ENCODE measurements at places on chromosomes 3 and 15.

DNA sequence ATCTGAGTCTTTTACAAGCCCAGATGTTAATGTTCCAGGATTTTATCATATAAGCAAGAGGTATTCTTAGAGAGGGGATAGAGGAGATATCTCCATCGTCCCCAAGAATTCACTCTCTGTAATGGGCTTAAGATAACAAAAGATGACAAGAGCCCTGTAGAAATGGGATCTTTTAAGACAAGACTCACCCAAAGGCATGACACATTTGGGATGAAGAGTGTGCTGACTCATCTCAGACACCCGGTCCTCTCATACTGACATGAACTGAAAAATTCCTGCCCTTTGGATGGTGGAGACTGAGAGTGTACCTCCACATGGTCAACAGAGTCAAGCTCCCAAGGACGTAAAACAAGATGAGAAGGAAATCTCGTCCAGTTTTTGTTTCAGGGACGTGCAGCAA, 11.0 kb downstream of the LEKR1 start:
- DNase-seq = no peak

DNA sequence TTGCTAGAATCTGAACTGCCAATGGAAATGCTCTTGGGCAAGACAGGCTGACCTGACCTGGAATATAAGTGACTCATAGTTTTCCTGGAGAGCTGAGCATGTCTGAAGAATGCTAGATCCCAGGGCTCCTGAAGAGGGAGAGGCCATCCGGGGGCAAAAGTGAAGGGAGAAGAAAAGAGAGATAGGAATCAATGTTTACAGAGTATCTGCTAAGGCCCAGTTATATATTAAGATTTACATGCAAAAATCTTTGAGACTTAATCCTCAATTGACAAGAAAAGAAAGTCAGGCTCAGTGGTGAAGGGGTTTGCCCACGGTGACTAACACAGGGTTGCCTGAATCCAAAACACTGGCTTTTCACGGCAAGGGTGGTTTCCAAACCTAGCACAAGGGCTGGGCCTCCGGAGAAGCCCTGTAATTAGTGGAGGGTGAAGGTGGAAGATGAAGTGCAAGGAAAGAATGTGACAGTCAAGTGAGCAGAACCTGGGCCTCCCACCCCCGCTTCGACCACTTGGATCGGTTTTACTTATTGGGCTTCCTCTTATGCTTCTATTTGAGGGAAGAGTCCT, 91.7 kb upstream of the FGF12 start:
- DNase-seq = no peak

GRCh38 chr15:39784125-39784524, 1.5 kb upstream of the FSIP1 start:
- no peak for DNase-seq

DNA sequence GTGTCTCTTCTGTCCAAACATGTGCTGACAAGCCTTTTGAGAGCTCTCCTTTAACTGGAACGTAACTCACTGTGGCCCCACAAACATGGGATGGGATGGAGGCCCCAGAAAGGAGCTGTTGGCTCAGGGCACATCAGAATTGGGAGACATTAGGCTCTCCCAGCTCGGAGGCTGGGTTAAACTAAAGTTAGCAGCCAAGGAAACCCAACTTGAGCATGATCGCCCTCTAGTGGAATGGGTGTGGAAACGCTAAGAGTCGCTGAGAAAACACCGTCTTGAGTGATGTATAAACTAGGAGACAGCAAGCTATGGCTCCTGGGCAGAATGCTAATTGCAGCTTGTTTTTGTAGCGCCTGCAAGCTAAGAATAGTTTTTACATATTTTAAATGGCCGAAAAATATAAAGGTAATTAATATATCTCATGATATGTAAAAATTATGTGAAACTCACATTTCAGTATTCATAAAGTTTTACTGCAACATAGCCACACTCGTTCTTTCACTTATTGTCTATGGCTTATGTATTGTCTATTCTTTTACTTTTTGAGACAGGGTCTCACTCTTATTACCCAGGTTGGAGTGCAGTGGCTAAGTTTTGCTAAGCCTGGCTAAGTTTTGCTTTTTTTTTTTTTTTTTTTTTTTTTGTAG, 138.8 kb upstream of the HACD2 start:
- DNase-seq = no peak

DNA sequence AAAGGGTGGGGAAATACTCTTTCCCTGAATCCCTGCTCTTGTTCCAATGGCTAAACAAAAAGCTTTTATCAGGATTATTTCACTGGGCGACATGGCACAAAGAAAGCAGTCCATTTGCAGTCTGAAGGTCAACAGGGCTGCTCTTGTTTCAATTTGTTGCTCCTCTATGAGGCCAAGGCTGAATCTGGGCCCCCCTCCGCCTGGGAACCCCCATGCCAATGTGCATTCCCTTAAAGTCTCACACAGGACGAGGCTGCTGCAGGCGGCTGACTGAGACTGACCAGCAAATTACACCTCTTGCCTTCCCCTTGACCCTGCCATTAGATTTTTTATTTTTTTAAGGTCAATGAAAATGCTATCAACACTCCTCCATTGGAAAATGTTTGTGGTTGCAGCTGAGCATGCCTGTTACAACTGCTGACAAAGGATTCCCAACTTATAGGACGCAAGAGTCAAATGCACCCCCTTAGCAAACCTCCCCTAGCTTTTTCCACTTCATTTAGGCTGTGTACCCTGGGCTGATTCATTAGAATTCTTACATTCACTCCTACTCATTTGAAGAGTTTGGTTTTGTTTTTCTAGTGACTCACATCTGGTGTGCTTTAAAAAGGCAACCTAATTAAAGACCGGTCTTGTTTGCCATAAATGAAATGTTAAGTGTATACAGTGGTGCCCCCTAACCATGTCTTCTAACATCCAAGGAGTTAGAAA, 60.8 kb upstream of the ARHGEF3 start:
- DNase-seq = no peak

GRCh38 chr3:65144791-65145351, 457.1 kb upstream of the ADAMTS9 start:
- DNase-seq = no peak

- DNase-seq = no peak
These were observed 35.8 kb downstream of the HCN4 start for GRCh38 chr15:73333001-73333400.

DNA sequence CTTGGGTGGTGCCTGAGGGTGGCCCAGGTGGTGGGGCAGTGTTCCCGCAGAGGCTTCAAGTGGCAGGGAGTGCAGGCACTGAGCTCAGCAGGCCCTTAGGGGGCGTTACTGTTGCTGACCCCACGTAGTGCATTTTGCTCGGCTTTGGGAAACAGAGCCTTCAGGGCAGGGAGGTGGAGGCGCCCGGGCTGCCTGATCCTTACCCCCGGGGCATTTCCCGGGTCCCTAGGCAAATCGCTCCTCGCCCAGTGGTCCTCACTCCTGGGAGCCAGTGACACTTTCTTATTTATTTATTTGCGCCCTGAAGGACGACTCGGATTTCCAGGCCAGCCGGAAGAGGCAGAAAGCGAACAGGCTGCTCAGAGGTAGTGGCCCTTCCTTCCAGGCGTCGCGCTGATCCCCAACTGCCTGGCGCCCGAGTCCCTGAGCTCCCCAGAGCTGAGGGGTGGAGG, 10.1 kb upstream of the FOXB1 start:
- no peak for DNase-seq

- DNase-seq = no peak
These were observed 300.7 kb upstream of the SATB1 start for GRCh38 chr3:18725668-18726407.

- DNase-seq = no peak
These were observed 1.4 kb downstream of the IL17RD start for GRCh38 chr3:57163751-57164150.

GRCh38 chr3:64319391-64319790, 94.1 kb upstream of the PRICKLE2 start:
- DNase-seq = no peak

GRCh38 chr3:72442759-72443158, 405.5 kb downstream of the SHQ1 start:
- no peak for DNase-seq

- no peak for DNase-seq
These were observed 335.9 kb downstream of the LPP start for GRCh38 chr3:188489639-188490405.

DNA sequence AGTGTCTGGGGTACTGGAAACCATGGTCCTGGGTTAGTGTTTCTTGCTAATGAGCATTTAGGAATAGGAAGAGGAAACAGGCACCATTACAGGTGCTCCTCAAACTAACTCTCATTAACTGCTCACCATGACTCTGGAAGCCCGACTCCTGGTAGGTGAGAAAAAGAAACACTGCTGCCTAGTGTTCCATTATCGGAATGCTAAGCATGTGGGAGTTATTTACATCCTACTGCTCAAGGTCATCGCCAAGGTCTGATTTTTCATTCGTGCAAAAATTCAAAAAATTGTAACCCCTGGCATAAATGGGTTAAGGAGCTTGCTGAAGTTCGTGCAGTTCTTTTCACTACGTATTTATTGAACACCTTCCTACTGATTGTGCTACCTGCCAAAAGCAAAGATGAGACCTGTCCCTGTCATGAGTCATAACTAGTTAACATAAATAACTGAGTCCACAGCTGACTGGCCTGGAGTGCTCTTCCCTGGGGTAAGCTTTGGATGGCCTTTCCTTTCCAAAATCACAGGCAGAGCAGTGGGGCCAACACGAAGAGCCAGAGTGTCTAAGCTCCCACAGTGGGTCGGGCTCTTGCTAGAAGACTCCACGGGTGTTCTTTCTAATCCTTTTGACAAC, 22.7 kb upstream of the PAQR5 start:
- DNase-seq = no peak

DNA sequence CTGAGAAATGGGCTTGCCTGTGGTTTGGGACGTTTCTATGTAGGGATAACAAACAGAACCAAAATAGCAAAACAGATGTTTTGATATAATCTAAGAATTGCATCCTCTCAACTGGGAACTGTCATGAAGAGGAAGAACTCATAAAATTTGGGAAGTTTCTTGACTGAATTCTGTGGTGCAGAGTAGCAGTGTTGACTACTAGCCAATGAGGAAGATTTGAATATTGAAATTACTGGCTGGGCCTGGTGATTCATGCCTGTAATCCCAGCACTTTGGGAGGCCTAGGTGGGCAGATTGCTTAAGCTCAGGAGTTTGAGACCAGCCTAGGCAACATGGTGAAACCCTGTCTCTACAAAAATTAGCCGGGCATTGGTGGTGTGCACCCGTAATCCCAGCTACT, 42.2 kb downstream of the ZNF609 start:
- no peak for DNase-seq

GRCh38 chr3:59563966-59564365, 514.1 kb upstream of the CFAP20DC start:
- no peak for DNase-seq

- DNase-seq = no peak
These were observed 608.2 kb upstream of the CCDC54 start for GRCh38 chr3:106768941-106769480.

DNA sequence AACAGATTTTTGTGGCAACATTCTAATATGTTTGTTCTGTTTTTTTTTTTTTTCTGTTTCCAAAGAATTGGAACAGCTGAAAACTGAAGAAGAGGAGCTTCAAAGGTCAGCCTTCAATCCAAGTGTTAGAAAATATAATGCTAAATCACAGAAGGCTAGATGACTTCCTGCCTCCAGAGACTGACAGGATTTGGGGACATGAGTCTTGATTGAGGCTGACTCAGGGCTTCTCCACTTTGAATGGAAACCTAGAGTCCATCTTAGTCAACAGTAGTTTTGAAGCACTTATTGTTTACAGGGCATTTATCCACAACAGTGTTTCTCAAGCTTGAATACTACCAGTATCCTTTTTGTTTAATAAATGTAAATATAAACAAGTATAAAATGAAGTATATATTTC, 44.5 kb upstream of the RAD51 start:
- no peak for DNase-seq

GRCh38 chr15:63052077-63052841, 9.7 kb downstream of the TPM1 start:
- DNase-seq = no peak

- no peak for DNase-seq
These were observed 148.1 kb downstream of the WDR76 start for GRCh38 chr15:43974852-43975251.

GRCh38 chr3:112759681-112760080, 87.0 kb downstream of the CD200R1L start:
- DNase-seq = no peak

- no peak for DNase-seq
These were observed 399.1 kb upstream of the TBL1XR1 start for GRCh38 chr3:177596248-177596815.

GRCh38 chr3:42443292-42443691, 32.9 kb upstream of the LYZL4 start:
- no peak for DNase-seq

- no peak for DNase-seq
These were observed 5.3 kb downstream of the SEMA7A start for GRCh38 chr15:74428442-74428787.

- no peak for DNase-seq
These were observed 111.8 kb downstream of the ASB7 start for GRCh38 chr15:100714034-100714748.

- DNase-seq = no peak
These were observed 454.0 kb upstream of the ARHGEF26 start for GRCh38 chr3:153666991-153667740.

DNA sequence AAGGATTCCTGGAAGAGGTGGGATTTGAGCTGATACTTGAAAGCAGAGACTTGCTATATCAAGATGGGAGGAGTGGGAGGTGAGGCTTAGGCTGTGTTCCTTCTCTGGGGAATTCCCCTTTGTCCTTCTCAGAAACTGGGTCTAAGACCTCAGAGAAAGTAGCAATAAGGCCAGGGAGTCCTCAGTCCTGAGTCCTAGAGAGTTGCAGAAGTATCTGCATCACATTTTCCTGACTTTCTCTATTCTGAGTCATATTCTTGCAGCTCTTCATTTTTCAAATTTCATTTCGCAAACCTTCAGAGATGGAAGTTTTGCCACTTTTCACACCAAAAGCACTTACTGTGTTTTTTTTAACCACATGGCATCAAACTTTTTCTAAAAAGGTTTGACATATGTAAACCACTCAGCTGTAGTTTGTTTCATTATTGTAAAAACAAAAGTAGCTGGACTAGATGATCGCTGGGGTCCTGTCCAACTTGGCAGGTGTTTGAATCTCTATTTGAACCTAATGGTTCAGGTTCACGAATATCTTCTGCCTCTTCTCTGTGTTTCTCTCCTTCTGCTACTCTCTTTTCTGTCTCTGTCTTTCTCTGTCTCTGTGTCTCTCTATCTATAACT, 21.3 kb downstream of the COLQ start:
- DNase-seq = no peak

DNA sequence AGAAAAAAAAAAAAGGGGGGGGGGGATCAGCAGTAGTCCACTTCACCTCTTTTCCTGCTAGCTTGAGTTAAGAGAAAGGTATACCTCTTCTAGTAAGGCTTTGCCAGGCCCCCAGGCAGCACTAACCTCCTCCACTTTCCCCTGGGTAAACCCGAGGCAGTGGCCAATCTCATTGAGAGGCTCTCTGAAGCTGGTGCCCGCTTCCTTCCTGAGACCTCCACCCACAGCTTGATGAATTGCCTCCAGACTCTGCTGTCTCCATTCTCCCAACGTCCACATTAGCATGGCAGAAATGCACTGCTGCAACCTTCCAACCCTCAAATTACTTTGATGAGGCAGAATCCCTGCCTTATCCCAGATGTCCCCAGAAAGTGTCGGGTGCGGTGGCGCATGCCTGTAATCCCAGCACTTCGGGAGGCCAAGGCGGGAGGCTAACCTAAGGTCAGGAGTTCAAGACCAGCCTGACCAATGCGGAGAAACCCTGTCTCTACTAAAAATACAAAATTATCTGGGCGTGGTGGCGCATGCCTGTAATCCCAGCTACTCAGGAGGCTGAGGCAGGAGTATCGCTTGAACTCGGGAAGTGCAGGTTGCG, 15.3 kb downstream of the RLBP1 start:
- DNase-seq = no peak
